Naive thymus-derived CD8-positive, alpha-beta T cell (primary cell): ENCODE measurements at places on chromosomes 13 and 19.

DNA sequence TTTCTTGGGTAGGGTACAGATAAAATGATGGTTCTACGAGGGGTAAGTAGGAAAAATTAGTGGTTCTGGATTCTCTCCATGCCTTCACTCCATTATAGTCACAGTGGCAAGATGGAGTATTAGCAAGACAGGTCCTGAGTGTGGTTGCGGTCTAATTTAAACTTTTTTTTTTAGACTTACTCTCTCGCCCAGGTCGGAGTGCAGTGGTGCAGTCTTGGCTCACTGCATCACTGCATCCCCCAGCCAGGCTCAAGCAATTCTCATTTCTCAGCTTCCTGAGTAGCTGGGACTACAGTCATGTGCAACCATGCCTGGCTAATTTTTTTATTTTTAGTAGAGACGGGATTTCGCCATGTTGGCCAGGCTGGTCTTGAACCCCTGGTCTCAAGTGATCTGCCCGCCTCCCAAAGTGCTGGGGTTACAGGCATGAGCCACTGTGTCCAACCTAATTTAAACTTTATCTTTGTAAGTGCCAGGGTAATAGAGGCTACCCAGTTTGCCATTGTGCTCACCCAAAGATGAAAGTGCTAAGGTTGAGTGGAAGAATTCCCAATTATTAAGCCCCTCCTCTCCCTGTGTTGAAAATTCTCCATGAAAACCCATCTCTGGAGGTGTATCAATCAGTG is 135.6 kb downstream of the TM9SF2 start:
- no peak for DNase-seq

GRCh38 chr19:55352549-55353145 is 1.9 kb downstream of the COX6B2 start:
- DNase-seq: no peak

DNA sequence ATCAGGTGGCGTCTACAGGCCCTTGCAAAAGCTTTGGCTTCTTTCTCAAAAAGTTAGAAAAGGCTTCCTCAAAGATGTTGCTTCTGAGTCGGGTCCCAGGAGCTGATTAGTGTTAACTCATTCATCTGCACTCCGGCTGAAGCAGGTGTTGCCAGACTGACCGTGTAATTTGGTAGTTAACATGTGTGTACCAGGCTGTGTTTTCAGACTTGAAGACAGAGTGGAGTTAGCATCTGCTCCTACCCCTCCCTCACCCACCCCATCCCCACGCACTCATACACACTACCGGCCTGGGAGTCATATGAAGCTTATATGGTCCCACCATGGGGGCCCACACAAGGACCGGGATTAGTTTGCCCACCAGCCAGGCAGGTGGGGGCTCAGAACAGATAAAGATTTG is 111.5 kb downstream of the DNAJC15 start:
- DNase-seq: no peak

DNA sequence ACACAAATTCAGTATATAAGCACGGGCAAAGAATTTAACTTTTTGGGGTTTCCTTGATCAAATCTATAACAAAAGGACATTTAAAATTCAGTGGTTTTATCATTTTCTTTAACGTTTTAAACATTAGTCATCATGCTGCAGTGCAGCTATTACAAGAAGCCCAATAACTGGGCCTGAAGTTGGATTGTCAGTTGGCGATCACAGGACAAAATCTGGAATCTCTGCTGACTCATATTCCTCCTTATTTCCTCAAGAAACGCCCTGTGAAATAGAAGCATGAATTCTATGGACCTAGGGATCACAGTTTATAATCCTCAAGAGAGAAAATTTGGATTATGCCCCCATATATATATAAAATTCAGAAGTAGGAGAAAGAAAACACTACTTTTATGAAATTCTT is 971.6 kb upstream of the MIR17HG start:
- DNase-seq: no peak

DNA sequence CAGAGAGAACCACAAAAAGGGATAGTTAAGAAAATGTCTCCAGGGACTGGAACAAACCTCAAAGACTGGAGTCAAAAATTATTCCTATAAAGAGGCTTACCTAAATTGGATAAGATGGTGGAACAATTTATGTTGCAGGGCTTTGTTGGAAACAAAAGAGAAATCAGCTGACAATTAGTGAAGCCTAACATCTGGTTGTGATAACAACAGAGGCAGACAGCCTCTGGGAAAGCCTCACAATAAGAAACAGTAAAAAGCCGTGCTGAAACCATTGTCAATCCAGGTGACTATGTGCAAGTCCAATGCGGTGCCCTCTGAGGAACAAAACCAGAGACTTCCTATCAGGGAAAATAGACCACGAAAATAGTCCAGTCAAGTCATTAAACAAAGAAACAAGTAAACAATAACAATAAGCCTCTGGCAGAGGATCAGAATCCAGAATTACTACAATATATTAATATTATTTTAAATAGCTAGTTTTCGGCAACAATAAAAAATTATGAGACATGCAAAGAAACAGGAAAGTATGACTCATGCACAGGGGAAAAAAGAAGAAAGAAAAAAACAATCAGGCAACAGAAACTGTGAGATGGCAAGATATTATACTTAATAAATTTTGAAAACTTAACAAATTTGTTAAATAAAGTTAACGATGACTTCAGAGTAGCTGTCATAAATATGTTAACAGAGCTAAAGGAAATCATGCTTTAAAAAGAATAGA is 99.7 kb upstream of the RXFP2 start:
- no peak for DNase-seq

GRCh38 chr13:96684469-96684868 is 309.8 kb downstream of the OXGR1 start:
- DNase-seq: no peak

DNA sequence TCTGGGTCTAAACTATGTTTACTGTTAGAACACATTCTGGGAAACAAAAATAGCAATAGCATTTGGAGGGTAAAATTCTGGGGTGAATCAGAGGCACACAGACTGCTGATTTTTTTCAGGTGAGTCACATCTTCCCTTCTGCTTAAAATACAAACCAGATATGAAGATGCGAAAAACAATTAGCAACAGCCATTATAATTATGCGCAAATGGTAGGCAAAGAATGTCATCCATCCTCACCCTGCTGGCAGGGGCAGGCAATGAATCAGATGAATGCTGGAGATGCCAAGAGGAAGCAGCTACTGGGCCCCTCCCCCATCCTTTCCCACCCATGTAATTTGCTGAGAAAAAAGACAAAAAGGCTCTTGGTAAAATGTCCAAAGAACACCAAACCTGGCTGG is 282.9 kb downstream of the KLF5 start:
- no peak for DNase-seq

GRCh38 chr19:7010722-7011593 is 10.3 kb downstream of the MBD3L2B start:
- DNase-seq: no peak

DNA sequence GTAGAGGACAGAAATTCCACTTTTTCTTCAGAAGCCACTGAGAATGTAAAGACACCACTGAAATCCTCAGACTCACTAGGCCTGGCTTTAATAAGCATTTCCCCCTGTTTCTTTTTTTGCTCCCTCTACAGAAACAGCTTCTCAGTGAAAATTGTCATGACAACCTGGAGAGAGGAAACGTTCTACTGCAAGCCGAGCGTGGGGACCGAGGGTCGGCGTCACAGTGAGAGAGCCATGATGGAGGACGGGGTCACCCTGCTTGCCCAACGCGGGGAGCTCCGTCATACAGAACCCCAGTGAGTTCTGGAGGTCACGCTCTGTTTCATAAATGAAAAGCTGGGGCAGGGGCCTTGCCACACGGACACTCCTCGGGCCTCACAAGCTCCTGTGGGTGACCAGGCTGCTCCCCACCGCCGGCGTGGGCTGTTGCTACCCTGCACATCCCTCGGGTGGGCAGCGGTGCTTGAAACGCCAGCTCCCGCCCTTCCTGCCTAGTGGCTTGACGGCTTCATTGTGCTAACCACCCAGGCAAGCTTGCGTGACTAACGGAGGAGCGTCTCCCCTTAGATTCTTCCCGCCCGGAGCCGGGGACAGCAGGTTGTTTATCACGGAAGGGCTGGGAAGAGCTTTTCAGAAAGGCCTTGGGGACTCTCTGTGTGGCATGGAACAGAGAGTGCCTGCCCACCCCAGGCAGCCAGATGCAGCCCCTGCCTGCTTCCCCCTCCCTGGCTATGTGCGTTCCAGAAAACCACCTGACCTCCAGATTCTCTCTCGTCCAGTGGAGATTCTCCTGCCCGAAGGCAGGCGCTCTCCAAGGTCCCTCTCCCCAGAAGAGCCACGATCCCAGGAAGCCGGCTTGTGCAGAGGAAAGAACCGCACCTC is 153.6 kb downstream of the KATNAL1 start:
- no peak for DNase-seq

- no peak for DNase-seq
Measured at GRCh38 chr19:50008532-50008931, 16.6 kb downstream of the VRK3 start.

DNA sequence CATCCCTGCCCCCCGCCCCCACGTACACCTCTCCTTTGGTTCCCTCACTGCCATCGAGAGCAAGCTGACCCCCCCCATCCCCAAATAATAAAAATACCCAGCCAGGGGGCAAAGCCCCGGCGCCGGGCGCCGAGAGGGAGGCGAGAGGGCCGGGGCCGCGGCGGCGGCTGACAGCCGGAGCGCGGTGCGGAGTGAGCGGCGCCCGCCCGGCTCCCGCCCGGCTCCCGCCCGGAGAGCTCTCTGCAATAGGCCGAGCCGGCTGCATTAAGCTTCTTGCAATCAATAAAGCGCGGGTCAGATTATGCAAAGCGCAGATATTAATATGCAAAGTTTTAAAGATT is 40.9 kb downstream of the DEDD2 start:
- no peak for DNase-seq

DNA sequence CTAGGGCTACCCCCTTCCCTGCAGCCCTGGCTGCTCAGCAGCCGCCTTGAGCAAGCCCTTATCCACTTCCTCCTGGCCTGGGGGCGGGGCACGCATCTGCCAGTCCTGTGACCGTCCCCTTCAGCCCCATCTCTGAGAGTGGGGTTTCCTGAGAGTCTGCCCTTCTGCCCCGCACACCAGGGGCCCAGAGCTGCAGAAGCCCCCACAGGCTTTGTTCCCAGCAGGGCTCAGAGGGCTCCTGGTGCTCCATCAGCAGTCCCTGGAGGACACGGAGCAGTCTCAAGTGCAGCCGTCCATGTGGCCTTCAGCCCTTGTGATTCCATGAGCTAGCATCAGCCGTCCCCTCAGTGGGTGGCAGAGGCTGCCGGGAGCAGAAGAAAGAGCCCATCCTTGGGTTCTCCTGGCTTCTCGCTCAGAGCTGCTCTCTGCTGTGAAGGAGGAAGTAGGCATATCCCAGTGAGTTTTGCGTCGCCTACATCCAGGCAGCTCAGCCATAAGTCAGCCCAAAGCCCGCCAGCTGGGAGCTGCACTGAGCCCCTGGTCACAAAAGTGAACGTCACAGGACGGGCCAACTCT is 16.3 kb downstream of the MYO9B start:
- DNase-seq: no peak

- no peak for DNase-seq
Measured at GRCh38 chr13:98325724-98326123, 148.7 kb upstream of the RNF113B start.

- DNase-seq: peak; percentile 36
Measured at GRCh38 chr19:47094557-47095475, 18.8 kb downstream of the ZC3H4 start.

GRCh38 chr19:32188921-32189320 is 156.5 kb upstream of the ZNF507 start:
- no peak for DNase-seq

DNA sequence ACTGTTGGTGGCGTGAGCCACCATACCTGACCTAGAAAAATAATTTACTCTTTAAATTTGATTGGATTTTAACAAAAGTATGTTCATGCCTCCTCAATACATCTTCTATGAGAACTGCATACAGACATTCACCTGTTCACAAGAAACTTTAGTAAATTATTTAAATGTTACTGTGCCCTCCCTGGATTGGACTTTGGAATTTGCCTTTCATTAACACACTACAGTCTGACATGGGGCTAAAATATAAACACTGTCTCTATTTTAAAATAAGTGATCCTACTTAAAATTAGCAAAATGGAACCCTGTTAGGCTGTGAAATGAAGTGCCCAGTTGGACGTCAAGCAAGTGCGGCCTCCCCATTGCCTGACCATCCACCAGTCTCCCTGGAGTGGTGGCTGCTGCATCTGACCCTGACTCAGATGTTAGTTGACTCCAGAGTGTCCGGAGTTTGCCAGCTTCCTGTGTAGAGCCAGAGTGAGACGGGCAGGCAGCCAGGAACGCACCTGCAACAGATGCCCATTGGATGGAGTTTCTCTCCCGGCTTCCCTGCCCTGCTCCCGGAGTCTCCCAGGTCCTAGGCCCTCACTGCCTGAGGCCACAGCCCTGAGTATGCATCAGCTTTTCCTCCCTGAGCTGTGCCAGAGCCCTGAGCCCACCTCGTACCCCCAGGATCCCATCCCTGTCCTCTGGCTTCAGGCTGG is 45.9 kb upstream of the ATP11A start:
- DNase-seq: no peak

DNA sequence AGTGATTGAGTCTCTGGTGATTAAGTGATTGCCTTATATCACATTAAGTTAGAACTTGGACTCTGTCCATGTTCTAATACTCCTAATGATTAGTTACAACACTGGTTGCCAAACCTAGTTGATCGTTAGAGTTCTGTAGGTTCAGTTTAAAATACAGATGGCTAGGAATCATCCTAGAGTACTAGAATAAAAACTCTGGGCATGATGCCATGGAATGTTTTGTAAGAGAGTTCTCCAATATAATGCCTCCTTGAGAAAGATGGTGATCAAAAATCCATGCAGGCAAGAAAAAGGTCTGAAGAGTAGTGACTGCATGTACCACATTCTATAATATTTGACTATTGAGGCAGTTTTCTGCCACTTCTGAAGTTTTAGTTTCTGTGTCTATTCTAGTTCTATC is 176.3 kb downstream of the GPC5 start:
- no peak for DNase-seq

DNA sequence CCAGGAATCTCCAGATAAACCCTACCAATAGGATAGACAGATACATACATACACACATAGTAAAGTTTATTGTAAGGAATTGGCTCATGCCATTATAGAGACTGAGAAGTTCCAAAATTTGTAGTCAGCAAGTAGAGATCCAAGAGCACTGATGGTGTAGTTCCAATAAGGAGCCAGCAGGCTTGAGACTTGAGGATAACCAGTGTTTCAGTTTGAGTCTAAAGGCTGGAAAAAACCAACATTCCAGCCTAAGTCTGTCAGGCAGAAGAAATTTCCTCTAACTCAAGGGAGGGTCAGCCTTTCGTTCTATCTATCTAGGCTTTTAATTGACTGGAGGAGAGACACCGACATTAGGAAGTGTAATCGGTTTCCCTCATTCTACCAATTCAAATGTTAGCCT is 110.2 kb upstream of the TSHZ3 start:
- no peak for DNase-seq
